Heart left ventricle (tissue), 16 donors: ENCODE measurements at places on chromosomes 16 and 17. TPM values are rescaled to one million over a fixed set of nuclear protein-coding genes. Genes with fewer than 3 reads are reported as not detected.

The PIGS gene
- 45.9 TPM for total RNA-seq

The PRSS22 gene
- not detected for total RNA-seq

The CBX2 gene
- total RNA-seq = 3.2 TPM

The CCDC40 gene
- total RNA-seq = 6.7 TPM

The ACSM5 gene
- total RNA-seq = 0.26 TPM

The CMTM1 gene
- total RNA-seq = not detected

The ANKS4B gene
- total RNA-seq = not detected

The ARHGAP44 gene
- total RNA-seq = 7.1 TPM

The SP2 gene
- total RNA-seq = 17.4 TPM

The CLEC3A gene
- total RNA-seq = not detected

The AIPL1 gene
- not detected for total RNA-seq

The ACE gene
- 42.3 TPM for total RNA-seq

The DNASE1L2 gene
- total RNA-seq = not detected

The SLC6A2 gene
- total RNA-seq = not detected

The GCGR gene
- total RNA-seq = not detected

The SYNRG gene
- total RNA-seq = 20.0 TPM

The CCL4 gene
- 0.32 TPM for total RNA-seq

The KCNJ16 gene
- 0.34 TPM for total RNA-seq

The SLC35G6 gene
- total RNA-seq = not detected

The ANTKMT gene
- 31.8 TPM for total RNA-seq

The GRIN2A gene
- total RNA-seq = 3.8 TPM
